ENCODE measurements at places on chromosomes 2 and 18.

DNA sequence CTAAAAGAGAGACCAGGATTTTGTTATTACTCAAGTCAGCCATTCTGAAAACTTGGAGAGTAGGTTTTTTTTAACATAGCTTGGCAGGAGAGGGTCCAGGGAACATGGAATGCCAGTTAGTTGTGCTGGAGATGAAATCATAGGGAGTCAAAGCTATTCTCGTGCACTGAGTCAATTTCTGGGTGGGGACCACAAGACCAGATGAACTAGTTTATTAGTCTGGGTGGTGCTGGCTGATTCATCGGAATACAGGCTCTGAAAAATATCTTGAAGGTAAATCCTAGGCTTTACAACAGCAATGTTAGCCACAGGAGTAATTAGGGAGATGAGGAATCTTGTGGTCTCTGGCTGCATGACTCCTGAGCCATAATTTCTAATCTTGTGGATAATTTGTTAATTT is 921.4 kb downstream of the TRIB2 start:
- no peak for DNase-seq

GRCh38 chr2:111053825-111054515 is 66.7 kb upstream of the BCL2L11 start:
- DNase-seq = no peak

- no peak for DNase-seq
Measured at GRCh38 chr2:200679535-200679934, 93.7 kb downstream of the AOX1 start.

DNA sequence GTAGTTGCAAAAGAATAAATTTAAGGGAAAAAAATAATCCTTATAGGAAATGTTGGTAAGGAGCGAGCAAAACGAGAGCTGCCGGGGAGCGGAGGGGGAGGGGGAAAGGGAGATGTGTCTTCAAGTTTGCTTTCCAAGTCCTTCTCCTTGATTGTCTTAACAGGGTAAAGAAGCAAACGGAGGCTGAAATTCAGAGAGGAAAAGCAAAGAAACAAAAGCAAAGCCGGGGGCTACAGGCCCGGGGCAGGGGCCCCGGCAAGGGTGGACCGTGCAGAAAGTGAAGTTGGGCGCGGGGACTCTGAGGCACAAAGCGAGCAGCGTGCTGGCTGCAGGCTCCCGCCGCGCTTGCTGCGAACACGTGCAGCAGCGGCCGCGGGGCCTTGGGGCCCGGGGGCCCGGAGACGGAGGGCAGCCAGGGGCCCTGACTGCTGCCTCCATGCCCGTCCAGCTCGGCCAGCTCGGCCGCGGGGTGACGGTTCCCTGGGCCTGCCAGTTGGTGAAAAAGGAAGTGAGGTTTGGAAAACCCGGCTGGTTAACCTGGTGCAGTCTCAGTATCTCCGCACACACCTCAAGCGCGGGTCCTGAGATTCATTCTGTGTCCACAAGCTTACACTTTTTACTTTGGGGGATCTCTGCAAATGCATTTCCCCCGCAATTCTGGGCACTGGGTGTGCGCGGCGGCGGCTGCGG is 4.1 kb downstream of the BCL11A start:
- no peak for DNase-seq

DNA sequence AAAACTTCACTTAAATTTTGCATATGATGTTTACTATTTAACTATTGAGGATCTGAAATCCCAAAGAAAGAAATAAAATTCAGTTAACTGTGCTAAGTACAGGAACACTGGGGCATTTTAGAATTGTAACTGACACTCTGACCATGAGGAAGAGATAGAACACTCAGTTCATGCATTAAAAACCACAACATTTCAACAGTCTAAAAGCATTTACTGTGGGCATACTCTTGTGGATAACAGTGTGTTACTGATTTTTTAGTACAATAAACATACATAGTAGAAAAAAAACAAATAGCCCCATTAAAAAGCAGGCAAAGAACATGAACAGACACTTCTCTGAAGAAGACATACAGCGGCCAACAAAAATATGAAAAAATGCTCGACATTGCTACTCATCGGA is 1122.7 kb upstream of the PIK3C3 start:
- no peak for DNase-seq

GRCh38 chr18:2857491-2858131 is 10.8 kb downstream of the EMILIN2 start:
- DNase-seq = no peak

- no peak for DNase-seq
Measured at GRCh38 chr2:74915743-74916142, 42.7 kb upstream of the POLE4 start.

- no peak for DNase-seq
Measured at GRCh38 chr2:172996387-172996961, 79.2 kb upstream of the MAP3K20 start.

GRCh38 chr2:219129589-219129988 is 31.0 kb downstream of the NHEJ1 start:
- no peak for DNase-seq

Data from hematopoietic multipotent progenitor cell treated with erythropoietin and hydrocortisone succinate and interleukin-3 and kit ligand, for 15 days (in vitro differentiated cells).